ENCODE measurements at places on chromosomes 13 and 19. TPM values are rescaled to one million over a fixed set of nuclear protein-coding genes. Genes with fewer than 3 reads are reported as not detected.

MCF2L gene
- not detected for total RNA-seq

TEX26 gene
- not detected for total RNA-seq

KIR3DL2 gene
- not detected for total RNA-seq

DNA sequence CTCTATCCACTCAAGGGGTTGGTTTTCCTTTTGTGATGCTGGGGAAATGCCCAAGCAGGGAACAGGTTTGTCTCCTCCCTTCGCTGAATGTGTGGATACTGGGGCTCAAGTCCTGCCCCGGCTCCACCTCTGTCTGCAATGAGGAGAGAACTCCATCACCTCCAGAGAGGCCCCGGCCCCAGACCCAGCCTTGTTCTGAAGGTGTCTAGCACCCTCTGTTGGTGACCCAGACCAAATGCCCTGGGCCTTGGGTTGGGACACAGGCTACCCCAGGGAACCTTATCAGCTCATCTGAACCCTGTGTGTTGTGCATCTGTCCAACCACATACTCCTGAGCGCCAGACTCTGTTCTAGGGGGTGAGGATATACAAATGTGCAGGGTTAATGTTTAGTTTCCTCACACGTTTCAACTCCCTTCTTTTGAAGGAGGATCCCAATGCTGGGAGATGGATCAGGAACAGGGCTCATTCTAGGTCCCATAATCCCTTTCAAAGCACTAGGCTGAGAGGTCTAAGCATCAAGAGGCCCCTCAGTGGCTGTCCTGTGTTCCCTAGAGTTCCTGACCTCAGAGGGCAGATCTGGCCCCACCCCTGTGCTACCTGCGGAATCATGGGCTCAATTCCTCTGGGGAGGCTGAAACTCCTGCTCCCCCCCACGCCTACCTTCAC lies 112.5 kb upstream of the SLC7A1 start:
- peak; percentile 41 for DNase-seq

GRCh38 chr19:15529774-15530372 lies 21.5 kb downstream of the CYP4F22 start:
- no peak for DNase-seq

GRCh38 chr13:105089858-105090643 lies 1445.4 kb downstream of the EFNB2 start:
- no peak for DNase-seq

NTN5 gene
- not detected for total RNA-seq

- peak; percentile 50 for DNase-seq
Observed at GRCh38 chr19:10505583-10506229, 2.5 kb upstream of the KEAP1 start.

- DNase-seq: peak; percentile 6
Observed at GRCh38 chr19:12880551-12881171, 588 bp downstream of the DNASE2 start.

- no peak for DNase-seq
Observed at GRCh38 chr13:39385154-39385553, 217.8 kb downstream of the LHFPL6 start.

DNA sequence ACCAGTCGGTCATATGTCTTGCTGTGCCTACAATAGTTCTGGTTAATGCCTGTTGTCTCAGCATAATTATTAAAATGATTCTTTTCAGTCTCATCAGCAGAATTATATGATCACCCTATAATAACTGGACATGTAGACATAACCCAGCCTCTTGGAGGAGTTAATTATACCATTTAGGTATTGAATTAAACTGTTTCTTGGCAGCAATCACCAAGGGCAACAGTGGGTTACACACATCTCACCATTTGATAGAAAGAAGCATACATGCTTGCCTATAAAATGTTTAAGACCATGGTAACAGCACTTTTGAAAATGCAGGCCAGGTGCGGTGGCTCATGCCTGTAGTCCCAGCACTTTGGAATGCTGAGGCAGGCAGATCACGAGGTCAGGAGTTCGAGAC lies 184.6 kb downstream of the RGCC start:
- no peak for DNase-seq

EDDM13 gene
- not detected for total RNA-seq

GRCh38 chr13:74841123-74841522 lies 640.8 kb downstream of the TBC1D4 start:
- no peak for DNase-seq

CEACAM19 gene
- 0.56 TPM for total RNA-seq

CD33 gene
- total RNA-seq: not detected

ESD gene
- total RNA-seq: 108 TPM

- DNase-seq: no peak
Observed at GRCh38 chr19:49536921-49537462, 9.2 kb downstream of the RCN3 start.

DNA sequence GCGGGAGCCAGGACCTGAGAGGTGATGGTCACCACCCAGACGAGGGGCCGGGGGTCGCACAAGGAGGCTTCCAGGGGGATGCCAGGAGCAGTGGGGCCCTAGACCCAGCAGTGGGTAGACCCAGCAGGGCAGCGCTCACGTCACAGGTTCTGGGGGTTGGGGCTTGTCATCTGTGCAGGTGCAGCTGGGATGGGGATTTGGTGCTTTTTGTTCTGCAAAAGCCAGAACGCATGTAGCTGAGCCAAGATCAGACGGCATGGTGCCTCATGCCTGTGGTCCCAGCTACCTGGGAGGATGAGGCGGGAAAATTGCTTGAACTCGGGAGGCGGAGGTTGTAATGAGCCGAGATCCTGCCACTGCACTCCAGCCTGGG lies 15.1 kb downstream of the CSNK1G2 start:
- DNase-seq: no peak

DNA sequence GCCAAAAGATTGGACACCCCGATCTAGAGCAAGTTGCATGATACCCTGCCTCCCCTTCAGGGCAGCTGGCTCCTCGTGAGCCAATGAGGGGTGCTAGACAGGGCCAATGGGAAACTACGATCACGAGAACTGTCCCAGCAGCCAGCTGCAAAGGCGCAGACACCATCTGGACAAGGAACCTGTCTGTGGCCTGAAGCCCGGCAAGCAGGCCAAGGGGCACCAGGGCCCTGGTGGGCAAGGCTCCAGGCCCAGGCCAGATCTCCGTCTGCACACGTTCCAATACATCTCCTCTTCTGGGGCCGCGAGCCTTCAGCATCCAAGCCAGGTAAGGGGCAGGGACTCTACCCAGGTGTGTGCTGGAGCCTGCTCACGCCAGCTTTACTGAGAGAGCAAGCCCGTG lies 20.2 kb downstream of the MED26 start:
- DNase-seq: no peak

- DNase-seq: peak; percentile 88
Observed at GRCh38 chr13:63184693-63185092, 1769.0 kb upstream of the PCDH20 start.

DNA sequence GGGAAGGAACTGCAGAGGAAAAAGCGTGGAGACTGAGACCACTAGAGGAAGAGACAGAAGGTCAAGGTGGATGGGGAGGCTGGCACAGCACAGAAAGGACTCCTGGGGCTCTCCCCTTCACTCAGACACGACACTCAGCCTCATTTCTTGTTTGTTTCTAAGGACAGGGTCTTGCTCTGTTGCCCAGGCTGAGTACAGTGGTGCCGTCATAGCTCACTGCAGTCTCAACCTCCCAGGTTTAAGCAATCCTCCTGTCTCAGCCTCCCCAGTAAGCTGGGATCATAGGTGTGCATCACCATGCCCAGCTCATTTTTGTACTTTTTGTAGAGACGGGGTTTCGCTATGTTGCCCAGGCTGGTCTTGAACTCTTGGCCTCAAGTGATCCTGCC lies 11.4 kb upstream of the SEMA6B start:
- DNase-seq: no peak

DNA sequence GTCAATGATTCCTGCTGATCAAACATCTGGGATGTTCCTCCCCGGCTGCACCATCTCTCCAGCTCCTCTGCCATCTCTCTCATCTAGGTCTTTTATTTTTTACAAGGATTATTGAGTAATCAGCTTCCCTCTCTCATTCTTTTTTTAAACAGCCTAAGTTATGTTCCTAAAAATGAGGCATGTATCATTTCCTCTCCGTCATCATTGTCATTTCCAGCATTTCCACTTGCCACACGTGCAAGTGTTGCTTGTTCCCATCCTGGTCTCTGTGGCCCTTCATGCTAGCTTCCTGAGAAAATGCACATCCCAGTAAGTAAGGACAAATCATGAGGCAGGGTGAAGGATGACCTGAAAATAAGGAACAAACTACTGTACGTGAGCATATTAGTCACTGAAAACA lies 102.7 kb upstream of the POSTN start:
- peak; percentile 67 for DNase-seq

ETV2 gene
- 0.28 TPM for total RNA-seq

IGSF23 gene
- not detected for total RNA-seq

GRCh38 chr13:47798194-47798593 lies 202.9 kb downstream of the SUCLA2 start:
- no peak for DNase-seq

DNA sequence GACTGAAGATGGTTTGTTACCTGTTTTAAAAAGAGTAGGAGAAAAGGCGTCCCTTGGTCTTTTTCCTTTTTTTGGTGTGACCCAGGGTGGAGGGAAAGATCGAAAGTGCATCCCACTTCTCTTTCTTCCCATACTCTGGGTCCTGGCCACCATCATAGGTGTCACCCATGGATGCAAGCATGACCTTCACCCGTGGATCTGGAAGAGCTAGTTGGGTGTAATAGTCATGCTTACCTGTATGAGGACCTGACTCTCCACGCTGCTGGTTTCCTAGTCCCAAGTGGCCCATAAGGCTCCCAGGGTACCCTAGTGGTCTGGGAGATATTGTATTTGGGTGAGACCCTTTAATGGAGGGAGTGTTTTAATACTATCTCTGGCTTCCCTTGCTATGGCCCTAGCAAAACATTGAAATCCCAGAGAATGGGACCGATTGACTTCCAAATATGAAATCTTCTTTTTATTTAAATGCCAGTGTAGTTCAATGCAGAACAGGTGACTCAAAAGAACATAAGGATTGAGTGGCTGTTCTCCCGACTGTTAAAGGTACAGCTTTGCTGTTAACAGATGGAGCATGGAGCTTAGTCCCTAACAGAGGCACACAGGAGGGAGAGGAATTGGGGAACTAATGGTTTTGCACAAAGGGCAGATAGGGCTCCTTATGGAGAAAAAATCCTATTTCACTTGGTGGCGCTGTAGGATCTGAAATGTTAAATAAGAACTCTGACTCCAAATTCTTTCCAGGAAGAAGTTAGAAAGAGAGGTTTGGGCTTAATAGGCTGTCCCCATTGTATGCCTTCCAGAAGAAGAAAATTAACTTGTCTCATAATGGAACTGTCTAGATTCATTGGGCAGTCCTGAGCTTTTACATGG lies 7.0 kb upstream of the ZNF550 start:
- DNase-seq: peak; percentile 38

GRCh38 chr13:30791354-30792001 lies 56.1 kb downstream of the ALOX5AP start:
- peak; percentile 43 for DNase-seq

VAV1 gene
- not detected for total RNA-seq
